ENCODE measurements at places on chromosomes 7 and 10.

DNA sequence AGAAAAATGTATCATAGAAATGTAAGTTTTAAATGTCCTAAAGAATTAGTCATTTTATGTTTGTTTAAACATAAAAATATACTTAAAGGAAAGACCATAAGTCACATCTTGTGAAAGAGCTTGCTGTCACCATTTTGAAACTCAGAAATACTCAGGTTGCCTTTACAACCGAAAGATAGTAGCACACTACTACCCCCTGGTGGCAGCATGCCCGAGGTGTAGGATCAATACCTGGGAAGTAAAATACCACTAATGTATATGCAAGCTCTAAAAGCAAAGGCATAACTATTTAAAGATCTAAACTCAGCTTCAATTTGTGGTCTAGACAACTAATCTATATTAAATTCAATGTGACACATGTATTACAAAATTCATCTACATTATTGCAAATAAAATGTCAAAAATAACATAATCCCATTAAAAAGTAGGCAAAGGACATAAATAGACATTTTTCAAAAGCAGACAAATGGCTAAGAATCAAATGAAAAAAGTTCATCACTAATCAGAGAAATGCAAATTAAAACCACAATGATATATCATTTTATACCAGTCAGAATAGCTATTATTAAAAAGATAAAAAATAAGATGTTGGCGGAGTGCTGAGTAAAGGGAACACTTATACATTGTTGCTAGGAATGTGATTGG is 47.7 kb upstream of the FGL2 start:
- peak; percentile 79 for DNase-seq

DNA sequence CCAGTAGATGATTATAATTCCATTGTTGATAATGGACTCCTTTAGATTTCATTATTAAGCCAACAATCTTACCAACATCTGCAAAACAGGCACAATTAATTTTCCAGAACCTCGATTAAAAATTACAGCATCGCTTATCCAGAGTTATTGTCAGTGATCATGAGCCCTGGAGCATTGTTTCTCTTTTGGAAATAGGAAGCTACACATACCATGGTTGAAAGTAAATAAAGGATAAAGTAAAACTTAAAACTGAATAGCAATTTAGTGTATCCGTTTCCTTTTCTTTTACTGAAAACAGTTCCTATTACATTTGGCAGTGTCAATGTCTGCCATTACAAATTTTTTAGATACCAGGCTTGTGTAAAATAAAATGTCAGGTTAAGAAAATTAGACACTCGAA is 9.9 kb upstream of the HOXA2 start:
- no peak for DNase-seq

- no peak for DNase-seq
Measured at GRCh38 chr10:20059084-20059835, 243.0 kb downstream of the PLXDC2 start.

DNA sequence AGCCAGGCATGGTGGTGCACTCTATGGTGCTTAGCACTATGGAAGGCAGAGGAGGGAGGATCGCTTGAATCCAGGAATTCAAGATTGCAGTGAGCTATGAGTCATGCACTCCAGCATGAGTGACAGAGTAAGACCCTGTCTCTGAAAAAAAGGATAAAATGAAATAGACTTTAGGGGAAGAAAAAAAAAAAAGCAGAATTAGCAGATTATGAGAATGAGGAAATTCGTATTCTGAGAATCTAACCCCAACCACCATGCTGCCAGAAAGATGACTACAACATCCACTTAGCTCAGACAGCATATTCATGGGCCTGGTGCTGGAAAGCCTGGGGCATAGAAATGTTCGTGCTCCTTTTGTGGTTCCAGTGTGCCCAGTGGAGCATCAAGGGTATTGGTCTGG is 63.3 kb downstream of the TMEM26 start:
- DNase-seq: no peak

- DNase-seq: no peak
Measured at GRCh38 chr7:157855452-157856213, 518.8 kb downstream of the DNAJB6 start.

DNA sequence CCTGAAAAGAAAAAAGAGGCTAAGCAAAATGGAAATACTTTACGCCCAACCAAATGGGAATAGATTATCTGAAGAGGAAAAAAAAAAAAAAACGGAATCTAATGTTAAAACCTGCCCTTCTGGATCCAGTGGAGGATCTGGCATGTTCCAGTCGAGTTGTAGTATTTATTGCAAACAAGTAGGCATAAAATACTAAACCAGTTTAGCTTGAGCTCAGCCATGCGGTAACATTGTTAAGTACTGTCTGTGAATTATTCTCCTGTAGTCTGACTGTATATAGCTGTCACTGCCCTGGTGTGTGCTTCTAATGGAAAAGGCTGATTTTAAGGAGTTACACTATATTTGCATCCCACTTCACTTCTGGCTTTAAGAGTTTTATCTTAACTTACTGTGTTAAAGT is 40.3 kb downstream of the CELF2 start:
- DNase-seq: no peak

DNA sequence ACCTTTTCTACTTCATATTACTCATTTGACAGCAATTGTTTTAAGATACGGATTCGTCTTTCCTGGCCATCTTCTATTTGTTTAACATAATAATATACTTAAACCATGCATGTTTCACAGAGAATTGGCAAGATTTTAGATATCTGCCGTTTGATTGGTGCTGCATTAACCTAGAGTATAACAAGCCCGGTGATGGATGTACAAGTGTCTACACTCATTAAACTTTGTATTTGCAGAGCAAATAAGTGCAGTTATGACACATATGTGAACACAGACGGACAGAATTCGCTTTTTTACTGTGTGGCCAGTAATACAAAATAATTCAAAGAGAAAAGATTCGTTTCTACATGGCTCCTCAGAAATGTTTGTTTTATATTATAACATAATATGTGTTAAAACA is 116.1 kb downstream of the ARL4A start:
- no peak for DNase-seq

GRCh38 chr7:157686285-157686894 is 349.6 kb downstream of the DNAJB6 start:
- DNase-seq: no peak

GRCh38 chr7:45000093-45001032 is at the start of gene CCM2:
Gene CCM2 (plus strand): TSS chr7:45000201. CDS start chr7:45000334, 133 bp downstream.
- no peak for DNase-seq

DNA sequence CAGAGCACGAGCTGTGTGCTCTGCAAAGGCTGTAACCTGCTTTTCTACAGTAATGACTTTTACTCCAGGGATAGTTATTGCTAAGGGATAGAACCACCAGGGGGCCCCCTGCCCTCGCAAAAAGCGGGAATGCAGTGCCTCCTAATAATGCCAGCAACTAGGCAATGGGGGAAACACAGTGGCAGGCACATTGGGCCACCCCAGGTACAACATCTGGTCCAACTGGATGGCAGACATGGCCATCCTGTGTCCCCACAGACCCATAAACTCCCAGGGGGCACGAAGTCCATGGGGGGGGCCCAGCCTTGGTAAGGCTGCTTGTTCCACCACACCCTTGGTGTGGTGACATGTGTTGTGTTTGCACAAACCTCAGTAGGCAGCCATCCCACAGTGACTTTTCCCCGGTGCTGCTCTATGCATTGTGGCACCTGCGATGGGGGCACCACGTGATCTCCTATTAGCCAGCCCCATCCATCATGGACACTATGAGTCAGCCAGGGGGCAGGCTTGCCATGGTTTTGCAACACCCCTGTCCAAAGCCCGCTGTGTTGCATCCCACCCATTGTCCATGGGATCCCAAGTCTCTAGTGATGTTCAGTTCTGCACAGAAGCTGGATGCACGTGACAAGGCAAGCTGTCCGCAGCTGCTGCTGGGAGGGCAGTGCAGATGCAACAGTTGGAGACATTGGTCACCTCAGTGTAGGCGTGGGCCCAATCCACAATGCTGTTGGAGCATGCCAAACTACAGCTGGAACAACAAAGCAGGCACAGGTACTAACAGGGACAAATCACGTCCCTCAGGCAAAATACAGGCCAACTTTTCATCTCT is 84.0 kb downstream of the ANLN start:
- no peak for DNase-seq
